ENCODE measurements at places on chromosomes 6 and 20.

GRCh38 chr6:157985378-157986155, 3.9 kb downstream of the SYNJ2 start:
- DNase-seq = no peak

DNA sequence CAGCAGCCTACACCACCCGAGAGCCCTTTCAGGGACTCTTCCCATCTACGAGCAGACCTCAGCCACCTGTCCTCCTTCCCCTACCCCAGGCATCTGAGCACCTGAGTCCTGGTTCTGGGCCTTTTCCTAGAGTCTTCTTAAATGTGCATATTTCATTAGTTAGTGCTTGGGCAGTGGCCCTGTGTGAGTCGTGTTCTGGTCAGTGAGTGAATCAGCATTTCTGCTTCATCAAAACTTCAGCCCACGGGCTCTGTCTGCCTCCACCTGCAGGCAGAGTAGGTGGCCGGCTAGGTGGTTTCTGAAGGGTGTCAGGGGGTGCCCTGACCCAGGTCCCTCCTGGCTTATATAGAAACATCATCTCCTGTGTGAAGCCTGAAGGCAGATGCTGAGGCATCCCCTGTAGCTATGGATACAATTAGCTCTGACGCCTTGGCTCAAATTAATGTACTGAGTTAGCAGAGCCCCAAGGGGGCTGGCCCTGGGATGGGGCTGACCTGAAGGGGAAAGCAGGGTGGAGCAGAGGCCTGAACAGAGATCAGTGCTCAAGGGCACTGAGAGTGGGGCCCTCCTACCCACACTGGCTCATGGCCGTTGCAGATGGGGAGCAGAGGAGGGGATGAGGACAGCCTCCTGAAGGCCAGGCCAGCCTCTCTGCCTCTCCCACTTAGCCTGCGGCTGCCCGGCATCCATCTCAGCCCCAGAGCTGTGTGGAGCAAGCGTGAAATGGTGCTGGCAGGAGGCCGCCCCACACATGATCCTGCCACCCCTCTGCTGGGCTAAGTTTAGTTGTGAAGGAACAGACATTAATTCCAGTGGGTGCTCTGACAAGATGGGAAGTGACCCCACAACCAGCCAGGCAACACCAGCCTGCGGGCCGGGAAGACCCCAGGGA, 13.6 kb downstream of the IP6K3 start:
- DNase-seq = no peak

- DNase-seq = peak; percentile 66
These were observed at the start of gene SNAP91 for GRCh38 chr6:83708970-83709747. Gene SNAP91, minus strand, starts transcription at chr6:83709101. Its CDS starts 1,174 bp downstream, at chr6:83707927.

DNA sequence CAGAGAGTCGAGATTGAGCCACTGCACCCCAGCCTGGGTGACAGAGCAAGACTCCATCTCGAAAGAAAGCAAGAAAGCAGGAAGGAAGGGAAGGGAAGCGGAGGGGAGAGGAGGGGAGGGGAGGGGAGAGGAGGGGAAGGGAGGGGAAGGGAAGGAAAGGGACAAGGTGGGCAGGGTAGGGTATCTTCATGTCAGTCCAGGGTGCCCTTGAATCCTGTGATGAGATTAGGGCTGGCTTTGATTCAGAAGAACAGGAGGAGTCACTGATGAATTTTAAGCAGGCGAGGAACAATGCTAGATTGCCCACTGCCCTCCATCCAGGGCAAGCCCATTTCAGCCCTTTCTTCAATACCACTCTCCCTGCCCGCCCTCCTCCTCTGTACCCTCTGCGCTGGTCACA, 35.0 kb upstream of the EPB41L1 start:
- DNase-seq = no peak

DNA sequence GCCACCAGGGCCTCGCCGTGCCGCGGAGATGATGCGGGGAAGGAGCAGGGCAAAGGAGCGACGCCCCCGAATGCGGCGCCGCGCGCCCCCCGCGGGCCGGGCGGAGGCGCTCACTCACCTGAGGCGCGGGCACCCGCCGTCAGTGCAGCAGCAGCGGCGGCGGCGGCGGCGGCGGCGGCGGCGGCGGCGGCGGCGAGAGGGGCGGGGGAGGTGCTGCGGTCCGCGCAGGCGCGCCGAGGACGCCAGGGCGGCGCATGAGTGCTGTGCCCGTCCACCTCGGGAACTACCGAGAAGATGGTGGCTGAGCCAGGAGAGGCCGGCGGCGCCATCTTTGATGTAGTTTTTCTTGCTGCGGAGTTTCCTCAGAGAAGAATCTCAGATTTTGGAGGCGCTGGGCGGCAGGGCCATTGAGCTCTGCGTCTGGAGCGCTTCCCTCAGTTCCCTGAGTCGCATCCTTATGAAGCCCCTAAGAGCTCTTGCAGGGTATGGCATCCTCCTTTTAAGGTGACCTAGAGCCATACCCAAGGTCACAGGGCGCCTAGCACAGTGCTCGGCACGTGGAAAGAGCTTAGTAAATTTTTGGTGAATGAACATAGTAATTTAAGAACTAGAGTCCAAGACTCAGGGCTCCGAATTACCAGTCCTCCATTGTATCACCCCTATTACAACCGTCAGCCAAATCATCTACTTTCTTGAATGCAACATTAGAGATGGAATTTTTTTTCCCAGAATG, at the start of gene NDRG3:
Gene NDRG3 (minus strand): TSS at position 164 of the 733 bp plus-strand sequence. CDS start 24,355 bp downstream, outside the sequence.
- peak; percentile 88 for DNase-seq

DNA sequence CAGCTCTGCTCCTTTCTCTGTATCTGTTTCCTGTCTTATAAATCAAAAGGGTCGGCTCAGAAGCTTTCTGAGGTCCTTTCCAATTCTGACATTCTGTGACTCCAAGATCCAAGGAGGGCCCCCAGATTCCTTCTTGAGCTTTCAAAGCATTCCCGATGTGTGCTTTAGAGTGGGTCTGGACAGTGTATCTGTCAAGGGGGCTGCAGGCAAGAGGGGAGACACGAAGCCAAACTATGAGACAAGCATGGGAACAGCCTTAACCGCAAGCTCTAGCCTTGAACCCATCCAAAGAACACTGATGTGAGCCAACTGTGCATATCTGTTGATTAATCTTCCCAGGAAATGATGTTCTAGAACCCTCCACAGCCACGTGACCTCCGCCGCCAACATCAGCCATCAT, 73.8 kb downstream of the TSHZ2 start:
- DNase-seq = no peak

DNA sequence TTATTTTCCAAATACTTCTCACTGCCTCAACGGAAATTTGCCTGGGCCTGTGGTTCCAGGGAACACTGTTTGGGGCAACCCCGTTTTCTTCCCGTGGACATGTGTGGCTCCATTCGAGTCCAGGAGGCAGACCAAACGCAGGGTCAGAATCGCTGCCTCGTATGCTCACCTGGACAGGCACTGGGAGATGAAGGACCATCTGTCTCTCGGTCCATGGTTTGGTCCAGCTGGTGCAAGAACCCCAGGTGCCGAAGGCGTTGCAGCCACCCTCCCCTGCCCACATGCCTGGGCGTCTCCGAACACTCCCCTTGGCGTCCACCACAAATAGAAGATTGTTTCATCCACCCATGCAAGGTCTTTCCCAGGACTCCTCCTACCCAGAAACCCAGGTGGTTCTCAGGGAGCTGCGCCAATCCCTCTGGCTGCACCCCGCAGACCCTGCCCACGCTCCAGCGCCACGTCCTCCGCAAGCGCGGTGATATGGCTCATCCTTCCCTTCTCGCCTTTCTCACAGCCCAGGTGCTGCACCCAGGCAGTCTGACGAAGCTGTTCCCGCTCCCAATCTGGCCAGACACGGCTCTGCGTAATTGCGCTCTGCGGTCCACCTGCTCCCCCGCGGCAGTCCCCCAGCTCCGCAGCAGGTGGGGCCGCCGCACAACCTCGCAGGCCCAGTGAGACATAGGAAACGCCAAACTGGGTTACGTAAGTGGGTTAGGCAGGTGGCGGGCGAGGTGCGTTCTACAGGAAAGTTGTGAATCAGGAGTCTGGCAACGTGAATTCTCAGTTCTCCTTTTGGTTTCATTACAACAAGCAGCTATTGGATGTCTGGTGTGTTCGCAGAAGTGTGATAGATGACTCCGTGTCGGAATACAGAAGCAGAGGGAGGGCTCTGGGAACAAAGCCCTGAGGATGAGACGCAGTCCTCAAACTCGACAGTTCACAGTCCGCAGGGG, 146.2 kb upstream of the ECI2 start:
- no peak for DNase-seq

- no peak for DNase-seq
These were observed 64.1 kb upstream of the ADGRF1 start for GRCh38 chr6:47106216-47106615.

GRCh38 chr20:21184819-21185218, 58.9 kb downstream of the KIZ start:
- DNase-seq = no peak

- no peak for DNase-seq
These were observed 201.6 kb upstream of the SGK1 start for GRCh38 chr6:134519465-134519864.

- no peak for DNase-seq
These were observed at the start of gene SIRPB1 for GRCh38 chr20:1619861-1620444. Gene SIRPB1, minus strand, starts transcription at chr20:1620009. Its CDS starts 65 bp downstream, at chr20:1619944.

- no peak for DNase-seq
These were observed 9.3 kb upstream of the TXNDC5 start for GRCh38 chr6:7919871-7920270.

- no peak for DNase-seq
These were observed 203.3 kb upstream of the IMPG1 start for GRCh38 chr6:76275746-76276145.
